Retina (tissue), 1 donor: ENCODE measurements at places on chromosomes 12 and 14.

DNA sequence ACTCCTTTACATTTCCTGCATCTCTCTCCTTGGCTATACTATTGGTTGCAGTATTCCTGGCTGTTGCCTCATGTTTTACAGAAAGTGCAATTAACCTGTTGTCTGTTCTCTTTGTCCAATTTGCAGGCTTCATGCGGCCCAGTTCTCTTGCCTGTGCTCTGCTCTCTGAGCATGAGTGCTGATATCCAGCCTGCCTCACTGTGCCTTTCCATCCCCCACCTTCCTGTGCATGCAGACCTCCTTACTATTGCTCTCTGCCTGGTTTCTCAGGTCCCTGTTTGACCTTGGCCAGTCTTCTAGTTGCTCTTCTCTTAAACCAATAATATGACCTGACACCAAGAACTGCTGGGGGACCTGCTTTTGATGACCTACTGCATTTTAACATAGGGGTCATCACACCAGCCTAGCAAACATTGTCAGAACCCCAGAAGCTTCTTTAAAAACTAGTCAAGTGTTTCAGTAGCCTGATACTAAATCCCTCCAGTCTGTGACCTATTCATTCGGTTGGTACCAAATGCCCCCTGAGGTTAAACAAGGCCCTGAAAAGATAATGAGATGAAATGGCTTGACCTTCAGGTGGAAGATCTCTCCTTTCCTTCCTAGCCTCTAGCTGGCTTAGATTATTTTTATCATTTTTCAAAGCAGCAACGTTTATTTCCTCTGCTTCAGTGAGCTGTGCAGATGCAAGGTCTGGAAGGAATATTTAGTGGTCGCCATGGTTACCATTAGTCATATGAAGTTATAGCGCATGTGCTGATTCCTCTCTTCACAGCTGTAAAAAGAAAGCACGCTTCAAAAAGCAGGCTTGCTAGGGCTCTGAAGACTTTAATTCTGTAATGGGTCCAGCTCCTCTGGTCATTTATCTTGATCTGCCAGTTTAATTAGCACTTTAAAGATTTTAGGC lies 216.5 kb downstream of the PHLDA1 start:
- peak; percentile 67 for DNase-seq

GRCh38 chr12:75489613-75490210 lies 9.2 kb downstream of the GLIPR1 start:
- DNase-seq, result no peak

DNA sequence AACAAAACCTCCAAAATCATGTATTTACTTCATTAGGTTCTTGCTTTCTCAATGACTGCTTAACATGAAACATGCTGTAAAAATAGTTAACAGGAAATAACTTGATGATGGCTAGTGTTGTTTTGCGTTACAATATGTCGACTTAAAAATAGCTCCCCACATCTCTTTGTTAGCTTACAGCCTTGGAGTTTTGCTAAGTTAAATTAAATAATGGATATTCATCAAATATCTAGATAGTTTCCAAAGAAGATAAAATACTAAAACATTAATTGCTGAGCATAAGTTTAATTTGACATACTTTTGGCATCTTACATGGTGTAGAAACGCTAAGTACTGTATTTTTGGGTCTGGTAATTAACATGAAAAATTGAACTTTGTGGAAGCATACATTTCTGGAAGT lies 500.6 kb upstream of the NOVA1 start:
- no peak for DNase-seq

DNA sequence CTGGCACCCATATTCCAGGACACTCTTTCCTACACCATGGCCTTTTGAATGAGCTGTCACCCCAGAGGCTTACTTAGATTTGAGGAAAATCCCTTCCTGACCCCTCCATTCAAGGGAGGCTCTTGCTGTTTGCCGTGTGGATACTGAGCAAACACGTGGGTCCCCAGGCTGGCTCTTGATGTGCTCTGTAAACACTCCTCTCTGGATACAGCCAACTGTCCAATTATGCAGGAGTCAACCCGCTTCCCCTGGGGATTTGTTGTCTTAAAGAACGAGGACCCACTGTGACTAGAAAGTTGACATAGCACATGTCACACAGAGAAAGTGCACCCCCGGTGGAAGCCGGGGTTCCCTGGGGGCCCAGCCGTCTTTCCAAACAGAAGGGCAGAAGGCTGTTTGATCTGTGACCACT lies 75.8 kb upstream of the CEP83 start:
- no peak for DNase-seq

DNA sequence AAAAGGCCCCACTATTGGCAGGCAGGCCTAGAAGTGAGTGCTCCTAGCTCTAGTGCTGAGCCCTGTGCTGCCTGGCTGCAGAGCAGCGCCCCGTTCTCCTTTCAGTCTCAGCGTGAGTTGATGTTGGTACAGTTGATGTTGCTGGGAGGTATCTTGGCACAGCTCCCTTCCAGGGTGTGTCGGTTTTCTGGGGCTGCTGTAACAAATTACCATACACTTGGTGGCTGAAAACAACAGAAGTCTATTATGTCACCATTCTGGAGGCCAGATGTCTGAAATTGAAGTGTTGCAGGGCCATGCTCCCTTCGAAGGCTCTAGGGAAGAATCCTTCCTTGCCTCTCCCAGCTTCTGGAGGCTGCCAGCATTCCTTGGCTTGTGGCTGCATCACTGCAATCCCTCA lies 151.4 kb downstream of the TSPAN9 start:
- no peak for DNase-seq

DNA sequence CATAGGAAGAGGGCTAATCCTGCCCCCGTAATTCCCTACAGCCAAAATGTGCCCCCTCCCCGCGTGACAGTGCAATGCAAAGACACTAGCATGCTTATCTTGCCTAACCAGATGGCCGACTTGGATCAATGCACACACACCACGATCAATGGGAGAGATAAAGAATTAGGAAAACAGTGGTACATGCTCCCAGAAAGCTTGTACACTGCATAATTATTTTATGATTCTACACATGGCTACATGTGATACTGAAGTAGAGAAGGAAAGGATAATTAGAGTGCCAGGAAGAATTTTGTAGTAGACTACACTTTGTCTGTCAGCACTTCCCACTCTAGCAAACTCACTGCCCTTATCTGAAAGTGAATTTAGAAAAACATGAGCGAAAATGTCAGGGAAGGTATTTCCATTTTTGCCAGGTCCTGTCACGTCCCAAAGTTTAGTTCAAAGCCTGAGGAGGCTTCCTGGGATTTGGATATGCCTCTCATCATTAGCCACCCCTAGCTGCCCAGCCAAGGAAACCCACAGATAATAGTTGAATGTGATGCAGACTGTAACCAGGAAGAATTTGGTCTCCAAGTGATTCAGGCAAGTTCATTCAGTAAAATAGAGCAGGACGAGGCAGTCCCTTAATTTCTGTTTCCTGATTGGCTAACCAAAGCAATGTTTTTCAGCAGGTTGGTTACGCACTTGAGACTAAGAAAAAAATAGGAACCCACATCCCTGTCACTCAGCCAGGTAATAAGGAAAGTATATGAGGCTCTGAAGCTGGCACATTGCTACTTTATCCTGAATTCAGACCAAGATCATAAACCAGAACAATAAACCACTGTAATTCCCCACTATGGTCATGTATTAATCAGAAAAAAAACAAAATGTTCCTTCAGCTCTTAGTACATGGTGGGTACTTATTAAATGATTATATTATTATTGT lies 199.6 kb upstream of the OTX2 start:
- DNase-seq, result peak; percentile 21

GRCh38 chr12:80845639-80846038 lies 92.1 kb downstream of the LIN7A start:
- DNase-seq, result no peak

GRCh38 chr14:31582286-31582691 lies 21.1 kb downstream of the NUBPL start:
- no peak for DNase-seq

DNA sequence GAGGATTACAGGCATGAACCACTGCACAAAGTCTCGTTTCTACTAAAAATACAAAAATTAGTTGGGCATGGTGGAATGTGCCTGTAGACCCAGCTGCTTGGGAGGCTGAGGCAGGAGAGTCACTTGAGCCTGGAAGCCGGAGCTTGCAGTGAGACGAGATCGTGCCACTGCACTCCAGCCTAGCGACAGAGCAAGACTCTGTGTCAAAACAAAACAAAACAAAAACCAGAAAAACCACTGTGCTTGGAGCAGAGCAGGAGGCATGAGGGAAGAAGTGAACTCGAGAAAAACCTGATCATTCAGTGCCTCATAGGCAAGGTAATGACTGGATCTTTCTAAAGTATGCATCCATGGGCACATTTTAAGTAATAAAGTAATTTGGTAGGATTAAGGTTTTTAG lies 487.8 kb downstream of the KCNH5 start:
- DNase-seq, result no peak

GRCh38 chr12:94841177-94841576 lies 162.3 kb downstream of the NDUFA12 start:
- no peak for DNase-seq

DNA sequence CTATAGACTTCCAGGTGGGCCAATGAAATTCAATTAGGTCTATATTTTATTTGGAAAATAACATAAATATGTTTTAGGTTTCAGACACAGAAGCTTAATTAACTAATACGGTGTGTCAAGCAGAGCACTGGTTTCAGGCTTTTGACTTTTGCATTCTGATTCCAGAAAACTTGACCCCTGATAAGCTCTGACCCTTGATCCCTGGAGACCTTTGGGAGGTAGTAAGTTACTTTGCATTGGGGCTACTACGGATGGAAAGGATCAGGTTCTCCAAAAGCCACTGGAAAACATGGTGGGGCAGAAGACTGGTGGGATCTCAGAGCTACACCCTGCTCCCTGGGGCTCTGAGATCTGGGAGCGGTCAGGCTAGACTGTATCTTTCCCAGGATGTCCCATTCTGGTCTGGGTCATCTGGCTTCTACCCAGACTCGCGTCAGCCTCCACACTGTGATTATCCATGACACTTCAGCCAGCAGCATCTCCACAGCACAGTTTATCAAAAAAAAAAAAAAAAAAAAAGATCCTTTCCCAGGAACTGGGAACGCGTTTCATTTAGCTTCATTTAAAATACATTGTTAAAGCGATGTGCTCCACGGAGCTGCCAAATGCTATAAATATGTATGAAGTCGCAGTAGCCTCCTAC lies 17.8 kb upstream of the EMP1 start:
- DNase-seq, result no peak

GRCh38 chr12:69682110-69682755 lies 16.9 kb downstream of the BEST3 start:
- no peak for DNase-seq

DNA sequence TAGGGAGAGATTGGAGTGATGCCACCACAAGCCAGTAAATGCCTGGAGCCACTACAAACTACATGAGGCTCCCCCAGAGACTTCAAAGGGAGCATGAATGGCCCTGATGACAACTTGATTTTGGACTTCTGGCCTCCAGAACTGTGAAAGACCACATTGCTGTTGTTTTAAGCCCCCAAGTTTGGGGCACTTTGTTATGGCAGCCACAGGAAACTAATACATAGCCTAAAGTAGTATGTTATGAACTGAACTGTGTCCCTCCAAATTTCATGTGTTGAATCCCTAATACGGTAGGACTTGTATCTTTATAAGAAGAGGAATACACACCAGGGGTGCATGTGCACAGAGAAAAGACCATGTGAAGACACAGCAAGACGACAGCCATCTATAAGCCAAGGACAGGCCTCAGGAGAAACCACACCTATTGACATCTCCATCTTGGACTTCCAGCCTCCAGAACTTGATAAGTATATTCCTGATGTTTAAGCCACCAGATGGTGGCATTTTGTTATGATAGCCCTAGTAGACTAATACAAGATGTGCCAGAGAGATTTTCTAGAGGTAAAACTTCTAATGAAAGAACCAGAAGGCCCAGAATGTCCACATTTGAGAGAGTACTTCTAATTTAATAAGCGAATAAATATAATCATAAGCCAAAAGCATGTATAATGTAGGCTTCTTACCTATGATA lies 127.1 kb upstream of the BMP4 start:
- no peak for DNase-seq
